ENCODE measurements at places on chromosomes 3 and 15. TPM values are rescaled to one million over a fixed set of nuclear protein-coding genes. Genes with fewer than 3 reads are reported as not detected.
A peak's percentile ranks its signal among the peaks of the same experiment; 100 is the strongest.

DNA sequence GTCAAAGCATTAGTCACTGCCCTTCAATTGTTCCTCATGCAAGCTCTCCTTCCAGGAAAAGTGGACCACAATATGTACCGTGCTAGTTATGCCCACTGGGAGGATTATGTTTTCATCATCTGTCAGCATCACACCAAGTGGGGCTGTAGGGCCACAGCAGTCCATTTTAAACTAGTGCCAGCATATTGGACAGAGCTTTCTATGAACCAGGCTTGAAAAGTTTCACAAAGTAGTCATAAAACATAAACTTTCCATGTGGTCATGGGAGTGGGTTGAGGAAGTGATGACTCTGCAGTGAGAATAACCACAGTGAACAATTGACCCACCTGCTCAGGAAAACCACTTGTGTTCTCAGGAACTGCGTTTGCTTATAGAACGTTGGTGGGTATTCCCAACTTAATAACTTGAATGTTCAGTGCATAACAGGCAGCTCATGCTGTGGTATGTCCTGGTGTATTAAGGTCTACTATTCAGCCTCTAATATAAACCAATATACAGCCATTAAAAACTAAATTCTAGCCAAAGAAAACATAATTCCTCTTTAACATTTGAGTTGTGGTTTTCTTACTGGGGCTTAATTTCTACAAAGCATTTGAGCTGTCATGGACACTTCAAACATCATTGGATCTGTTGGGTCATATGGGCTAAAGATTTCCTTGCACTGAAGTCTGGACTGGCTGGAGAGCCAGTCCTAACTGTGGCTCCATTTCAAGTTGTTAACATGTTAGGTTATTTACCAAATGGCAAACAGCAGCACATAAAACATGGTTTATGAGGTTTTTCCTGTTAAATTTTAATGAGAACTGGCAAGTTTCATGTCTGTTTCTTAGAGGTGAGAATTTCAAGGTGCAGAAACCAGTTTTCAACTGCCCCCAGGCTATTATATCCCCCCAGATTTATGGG is 274.1 kb downstream of the OTOL1 start:
- H3K27ac ChIP-seq: no peak overlapping the region
- H3K36me3 ChIP-seq: no peaks in the 10 kb centered on the region
- H3K4me3 ChIP-seq: no peak overlapping the region
- no peak for DNase-seq
- no peaks in the 10 kb centered on the region for H3K4me1 ChIP-seq

The OR5K1 gene
- not detected for total RNA-seq

- H3K4me1 ChIP-seq: no peaks in the 10 kb centered on the region
- H3K4me3 ChIP-seq: no peak overlapping the region
- H3K36me3 ChIP-seq: no peaks in the 10 kb centered on the region
- no peak overlapping the region for H3K27ac ChIP-seq
- DNase-seq: no peak
These were observed 26.2 kb upstream of the MTMR14 start for GRCh38 chr3:9623148-9623547.

- H3K4me3 ChIP-seq: no peak overlapping the region
- peak; percentile 64 for DNase-seq
- no peaks in the 10 kb centered on the region for H3K4me1 ChIP-seq
- H3K27ac ChIP-seq: no peak overlapping the region
These were observed 21.0 kb upstream of the CA12 start for GRCh38 chr15:63402498-63403253.
